ENCODE measurements at places on chromosomes 2 and 18.

GRCh38 chr2:10080536-10081304 lies 509 bp upstream of the CYS1 start:
- no peak for DNase-seq

DNA sequence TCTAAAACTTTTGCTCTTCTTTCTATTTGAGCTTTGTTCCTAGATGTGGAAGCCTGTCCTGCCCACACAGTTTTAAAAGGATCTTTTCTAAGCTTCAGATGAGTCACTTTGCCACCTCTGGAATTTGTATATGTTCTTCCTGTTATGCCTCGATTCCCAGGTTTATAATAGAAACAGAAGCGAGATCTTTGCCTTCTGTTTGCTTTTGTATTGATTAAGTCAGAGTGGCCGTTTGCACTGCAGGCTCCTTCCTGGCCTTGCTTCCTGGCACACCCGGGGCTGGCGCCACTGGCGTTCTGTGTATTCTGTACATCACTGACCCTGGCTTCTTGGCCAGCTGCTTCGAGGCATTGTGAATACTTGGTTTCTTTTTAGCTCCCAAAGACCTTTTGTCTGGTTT lies 91.8 kb downstream of the MTCL1 start:
- no peak for DNase-seq

DNA sequence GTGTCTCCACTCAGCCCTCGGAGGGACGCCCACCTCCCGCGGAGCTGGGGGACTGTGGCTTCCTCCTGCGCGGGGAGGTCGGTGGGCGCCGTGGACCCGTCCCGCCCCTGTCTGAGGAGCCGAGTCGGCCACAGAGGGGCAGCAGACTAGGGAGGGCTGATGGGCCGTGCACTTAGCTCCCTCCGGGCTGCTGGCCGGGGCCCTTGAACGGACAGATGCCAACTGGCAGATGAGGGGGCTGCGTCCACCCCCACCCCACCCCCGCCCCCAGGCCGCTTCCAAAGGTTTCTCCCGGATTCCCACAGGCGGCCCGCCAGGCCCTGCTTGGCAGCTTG lies 10.4 kb upstream of the UBE2F start:
- no peak for DNase-seq

DNA sequence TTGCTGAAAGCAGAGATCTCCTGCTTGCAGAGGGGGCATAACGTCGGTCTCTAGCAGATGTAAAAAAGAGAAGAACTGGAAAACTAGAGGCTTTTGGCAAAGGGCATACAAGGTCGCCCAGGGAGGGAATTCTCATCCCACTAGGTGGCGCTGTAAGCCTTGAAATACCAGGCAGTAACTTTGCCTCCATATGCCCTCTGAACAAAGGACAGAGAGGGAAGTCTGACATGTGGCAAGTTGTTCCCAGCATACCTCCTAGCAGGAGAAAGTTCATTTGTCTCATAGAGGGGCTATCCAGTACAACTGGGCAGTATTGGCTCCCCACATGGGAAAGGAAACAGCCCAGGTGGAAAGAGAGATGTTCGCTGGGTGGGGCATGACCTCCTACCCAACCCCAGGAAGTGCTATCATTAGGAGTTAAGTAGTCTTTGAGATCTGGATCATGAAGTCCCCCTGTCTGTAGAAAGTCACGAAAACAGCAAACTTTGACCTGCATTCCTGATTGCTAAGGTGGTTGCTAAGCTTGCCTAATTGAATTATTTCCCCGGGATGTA lies 39.9 kb downstream of the STK17B start:
- no peak for DNase-seq

- no peak for DNase-seq
Measured at GRCh38 chr2:14428056-14428455, 204.5 kb upstream of the LRATD1 start.

- no peak for DNase-seq
Measured at GRCh38 chr2:172011812-172012575, 12.2 kb downstream of the METAP1D start.

GRCh38 chr2:189379287-189379630 lies 62.0 kb upstream of the WDR75 start:
- DNase-seq, result no peak

GRCh38 chr2:213157242-213157641 lies 5.8 kb upstream of the IKZF2 start:
- DNase-seq, result no peak

DNA sequence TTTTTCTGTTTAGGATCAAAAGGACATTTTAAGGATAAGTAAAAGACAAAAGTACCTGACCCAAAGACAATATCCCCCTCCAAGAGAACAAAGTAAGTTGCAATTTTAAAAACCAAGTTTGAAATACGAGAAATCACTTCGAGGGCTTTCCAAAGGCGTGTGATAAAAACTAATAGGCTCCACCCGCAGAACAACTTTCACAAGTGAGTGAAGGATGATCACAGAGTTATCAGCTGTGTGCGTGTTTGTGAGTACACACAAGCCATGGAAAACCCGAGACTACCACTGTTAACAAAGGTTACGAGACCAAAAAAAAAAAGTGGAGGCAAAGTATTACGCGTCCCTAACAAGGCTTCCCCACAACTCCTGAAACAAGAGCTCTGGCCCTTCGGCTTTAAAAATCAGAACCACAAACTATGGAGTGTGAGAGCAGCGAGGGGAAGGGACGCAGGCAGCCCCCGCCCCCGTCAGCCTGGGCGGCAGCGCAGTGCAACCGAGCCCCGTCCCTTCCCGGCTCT lies 719 bp downstream of the SMAD2 start:
- DNase-seq, result peak; percentile 46

DNA sequence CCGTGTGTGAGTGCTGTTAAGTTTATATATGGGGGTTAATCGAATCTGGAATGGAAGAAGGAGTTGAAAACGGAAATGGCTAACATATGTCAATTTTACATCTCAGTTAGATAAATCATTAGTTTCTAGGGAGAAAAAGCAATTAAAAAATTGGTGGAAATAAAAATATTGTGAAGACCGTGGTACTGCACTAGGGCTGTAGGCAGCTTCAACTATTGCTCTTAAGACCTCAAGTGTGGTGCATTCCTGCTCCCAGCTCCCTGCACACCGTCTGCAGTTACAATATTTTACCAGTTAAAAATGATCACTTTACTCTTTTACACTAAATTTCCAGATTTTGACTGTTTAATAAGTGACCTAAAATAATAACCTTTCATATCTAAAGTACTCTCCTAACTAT lies 977.3 kb upstream of the POU3F3 start:
- DNase-seq, result no peak

DNA sequence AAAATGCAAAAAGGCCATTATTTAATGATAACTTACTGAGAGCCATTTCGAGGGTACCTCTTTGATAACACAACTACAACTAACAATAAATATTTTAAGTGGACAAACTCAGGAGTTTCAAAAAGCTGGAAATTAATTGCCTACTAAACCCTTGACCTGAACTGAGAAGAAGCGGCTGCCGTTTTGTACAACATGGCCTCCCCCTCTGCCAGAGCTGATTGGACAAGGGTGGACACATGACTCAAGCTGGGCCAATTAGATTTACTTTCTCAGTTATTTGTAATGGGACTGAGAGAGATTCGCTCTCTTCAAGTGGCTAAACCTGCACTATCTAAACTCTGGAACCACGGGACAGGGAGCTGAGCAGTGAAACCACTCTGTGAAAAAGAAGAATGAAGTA lies 135.9 kb upstream of the SERPINE2 start:
- no peak for DNase-seq

DNA sequence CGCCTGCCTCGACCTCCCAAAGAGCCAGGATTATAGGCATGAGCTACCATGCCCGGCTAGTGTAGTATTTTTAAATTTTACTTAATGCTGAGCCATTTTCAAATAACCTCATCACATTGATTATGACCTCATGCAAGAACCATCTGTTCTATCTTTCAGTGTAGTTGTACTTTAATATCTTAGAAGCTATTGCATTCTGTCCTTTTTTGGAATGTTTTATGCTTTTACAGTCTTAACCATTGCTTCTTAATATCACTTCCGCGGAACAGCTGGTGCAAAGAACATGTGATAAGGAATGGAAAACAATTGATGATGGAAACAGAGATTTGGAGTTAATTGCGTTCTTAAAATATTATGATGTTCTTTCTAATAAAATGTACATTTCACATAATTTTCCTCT lies 2.7 kb downstream of the GEN1 start:
- DNase-seq, result no peak

DNA sequence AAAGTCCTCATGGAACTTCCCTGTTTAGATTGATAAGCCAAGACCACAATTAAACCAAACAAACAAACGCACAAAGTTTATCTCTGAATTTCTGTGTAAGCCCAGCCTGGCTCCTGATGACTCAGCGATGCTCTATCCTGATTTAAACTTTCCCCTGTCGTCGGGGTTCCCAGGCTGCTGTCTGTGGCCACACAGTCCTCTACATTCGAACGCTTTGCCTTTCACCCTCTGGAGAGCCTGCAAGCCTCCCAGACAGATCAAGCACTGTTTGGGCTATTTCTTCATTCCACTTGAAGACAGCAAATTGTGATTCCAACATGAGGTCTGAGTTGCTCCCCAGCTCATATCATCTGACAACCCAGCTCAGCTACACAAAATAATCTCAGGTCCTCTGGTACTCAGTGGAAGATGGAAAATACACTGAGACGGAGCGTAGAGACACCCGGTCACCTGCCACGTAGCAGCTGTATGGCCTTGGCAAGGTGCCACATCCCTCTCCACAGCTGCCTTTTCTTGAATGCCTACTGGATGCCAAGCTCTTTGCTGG lies 51.2 kb downstream of the CYRIA start:
- peak; percentile 85 for DNase-seq

DNA sequence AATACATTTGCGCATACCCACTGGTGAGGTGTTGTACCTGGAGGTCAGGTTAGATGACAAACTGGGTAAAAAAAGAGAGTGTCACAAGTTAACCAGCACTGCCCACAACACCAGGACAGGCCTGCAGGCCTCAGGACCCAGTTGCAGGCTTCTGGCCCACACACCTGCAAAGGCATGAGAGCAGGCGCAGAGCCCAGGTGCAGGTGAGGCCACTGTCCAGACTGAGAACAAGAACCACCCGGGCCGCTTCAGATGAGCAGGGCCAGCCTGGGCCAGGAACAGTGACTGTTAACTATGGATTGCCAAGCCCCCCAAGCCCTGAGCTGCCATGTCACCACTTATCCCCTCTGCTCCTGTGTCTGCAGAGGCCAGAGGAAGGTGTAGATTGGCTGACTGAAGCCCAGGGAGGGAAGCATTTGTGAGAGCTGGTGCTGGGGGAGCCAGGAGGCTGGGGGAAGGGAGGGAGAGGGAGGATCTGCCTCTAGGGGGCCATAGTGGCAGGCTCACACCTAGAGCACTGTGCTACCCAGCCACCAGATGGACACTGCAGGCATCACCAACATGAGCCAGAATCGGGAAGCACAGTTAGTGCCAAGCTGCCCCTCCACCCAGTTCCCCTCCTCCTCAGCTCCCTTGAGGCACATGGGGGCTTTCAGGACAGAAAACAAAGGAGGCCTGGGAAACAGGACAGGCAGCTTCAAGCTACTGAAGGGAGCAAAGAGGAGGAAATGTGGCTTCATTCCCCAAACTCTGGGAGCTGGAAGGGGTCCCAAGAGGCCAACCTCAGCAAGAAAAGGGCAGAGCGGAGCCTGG lies 35.4 kb downstream of the SFXN5 start:
- no peak for DNase-seq

GRCh38 chr2:236137066-236137465 lies 31.1 kb downstream of the GBX2 start:
- no peak for DNase-seq

DNA sequence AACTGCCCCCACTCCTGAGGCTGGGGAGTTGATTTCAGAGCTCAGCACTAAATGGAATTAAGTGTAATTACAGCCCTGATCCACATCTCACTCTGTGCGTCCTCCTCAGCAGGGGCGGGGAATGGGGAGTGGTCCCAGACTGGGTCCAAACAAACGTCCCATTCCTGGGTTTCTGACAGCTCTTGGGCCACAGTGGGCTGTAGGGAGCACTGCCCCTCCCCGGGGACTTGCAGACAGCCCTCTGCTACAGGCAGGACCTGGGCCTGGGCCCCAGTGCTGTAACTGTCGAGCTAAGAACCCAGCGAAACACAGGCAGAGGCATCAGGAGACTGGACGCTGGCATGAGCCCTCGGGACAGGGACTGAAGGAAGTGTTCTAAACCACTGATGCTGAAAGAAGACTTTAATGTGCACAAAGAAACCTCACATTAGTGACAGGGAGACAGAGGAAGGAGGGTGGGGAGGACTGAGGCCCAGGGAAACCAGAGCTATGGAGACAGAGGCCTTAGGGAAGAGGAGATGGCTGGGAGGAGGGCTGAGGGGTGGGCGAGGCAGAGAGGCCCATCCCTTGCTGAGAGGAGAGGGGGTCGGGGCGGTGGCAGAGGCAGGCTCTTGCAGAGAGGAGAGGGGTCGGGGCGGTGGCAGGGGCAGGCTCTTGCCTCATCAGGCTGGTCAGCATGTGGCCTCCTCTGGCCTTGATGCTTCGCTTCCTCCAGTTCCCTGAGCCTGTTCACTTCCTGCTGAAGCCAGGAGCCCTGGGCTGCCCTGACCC lies 5.8 kb upstream of the SEMA4C start:
- DNase-seq, result no peak

DNA sequence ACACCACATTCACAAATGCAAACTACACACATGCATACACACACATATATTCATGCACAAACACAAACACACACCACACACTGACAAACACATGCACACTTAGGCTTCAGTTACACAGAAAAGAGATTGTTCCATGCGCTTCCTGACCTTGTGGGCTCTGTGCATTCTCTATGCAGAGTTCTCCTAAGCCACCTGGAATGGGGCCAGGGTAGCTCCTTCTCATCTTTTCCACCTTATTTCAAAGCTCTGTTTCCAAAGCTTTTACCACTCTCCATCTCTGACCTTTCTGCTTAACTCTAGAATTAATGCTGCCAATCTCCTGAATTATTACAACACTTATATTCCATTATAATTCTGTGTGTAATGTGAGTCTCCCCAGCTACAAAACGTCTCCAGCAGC lies 522.3 kb upstream of the MYT1L start:
- no peak for DNase-seq

DNA sequence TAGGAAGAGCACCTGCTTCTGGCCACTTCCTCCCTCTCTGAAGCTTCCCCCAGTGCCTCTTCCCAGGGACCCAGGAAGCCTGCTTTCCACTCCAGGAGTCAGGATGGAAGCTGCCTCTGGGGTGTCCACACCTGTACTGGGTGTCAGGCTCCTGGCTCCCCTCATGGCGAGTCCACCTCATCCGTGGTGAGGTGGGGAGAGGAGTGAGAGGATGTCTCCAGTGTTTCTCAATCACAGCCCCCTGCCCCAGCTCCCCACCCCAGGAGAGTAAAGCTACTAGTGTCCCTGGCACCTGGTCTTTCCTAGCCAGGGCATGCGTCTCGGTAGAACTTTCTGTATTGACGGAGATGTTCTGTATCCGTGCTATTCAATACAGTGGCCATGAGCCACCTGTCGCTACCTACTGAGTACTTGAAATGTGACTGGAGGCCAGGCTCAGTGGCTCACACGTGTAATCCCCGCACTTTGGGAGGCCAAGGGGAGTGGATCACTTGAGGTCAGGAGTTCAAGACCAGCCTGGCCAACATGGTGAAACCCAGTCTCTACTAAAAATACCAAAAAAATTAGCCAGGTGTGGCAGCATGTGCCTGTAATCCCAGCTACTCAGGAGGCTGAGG lies 171.2 kb upstream of the HAAO start:
- no peak for DNase-seq
